ENCODE measurements at places on chromosomes 5 and 9.

- DNase-seq, result no peak
These were observed 82.0 kb downstream of the FRMD3 start for GRCh38 chr9:83456226-83456625.

- DNase-seq, result no peak
These were observed 15.7 kb upstream of the SLC1A3 start for GRCh38 chr5:36590513-36591286.

GRCh38 chr5:61933787-61934626 is 372.0 kb upstream of the KIF2A start:
- peak; percentile 60 for DNase-seq

DNA sequence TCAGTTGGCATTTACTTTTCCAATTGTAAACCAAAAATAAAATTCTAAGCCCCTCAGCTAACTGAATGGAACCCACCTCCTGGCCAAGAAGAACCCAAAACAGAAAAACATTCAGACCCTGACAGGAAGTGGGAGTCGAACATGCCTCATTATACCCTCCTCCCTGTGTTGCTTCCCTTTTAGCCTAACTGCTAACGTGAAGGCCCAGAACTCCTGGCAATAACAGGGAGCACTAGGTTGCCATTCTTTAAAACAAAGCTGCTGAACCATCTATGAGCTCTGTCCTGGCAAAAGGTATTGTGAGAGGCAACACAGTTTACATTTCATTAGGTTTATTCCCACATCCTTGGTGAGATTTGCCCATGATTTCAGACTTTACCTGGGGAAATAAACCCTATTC is 481.4 kb downstream of the CHSY3 start:
- no peak for DNase-seq

- DNase-seq, result no peak
These were observed 2.2 kb upstream of the CLINT1 start for GRCh38 chr5:157860898-157861890.

DNA sequence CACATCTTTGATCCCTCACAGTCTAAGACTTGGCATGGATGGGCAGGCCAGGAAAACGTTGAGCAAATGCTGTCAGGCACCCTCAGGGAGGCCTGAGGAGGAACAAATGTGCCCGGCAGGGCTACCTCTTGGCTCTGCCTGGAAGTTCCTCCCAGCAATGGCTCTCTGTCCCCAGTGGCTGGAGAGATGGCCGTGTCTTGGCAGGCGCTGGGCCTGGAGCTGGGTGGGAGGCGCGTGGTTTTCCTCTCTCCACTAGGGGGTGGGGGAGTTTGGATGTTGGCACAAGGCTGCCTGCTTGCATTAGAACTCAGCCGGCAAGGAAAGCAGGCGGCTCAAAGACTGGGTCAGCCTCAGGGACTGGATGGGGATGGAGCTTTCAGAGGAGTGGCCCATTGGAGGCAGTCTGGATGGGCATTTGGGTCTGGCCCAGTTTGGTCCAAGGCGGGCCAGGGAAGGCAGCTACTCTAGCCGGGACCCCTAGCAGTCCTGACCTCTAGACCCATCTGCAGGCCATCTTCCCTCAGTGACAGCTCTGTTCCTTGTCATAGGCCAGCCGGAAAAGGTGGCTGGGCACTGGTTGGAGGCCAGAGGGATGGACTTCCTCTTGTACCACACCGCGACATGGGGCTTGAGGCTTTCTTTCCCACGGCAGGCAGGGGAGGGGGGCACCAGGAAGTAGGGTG is 68.2 kb upstream of the STC2 start:
- DNase-seq, result peak; percentile 34

DNA sequence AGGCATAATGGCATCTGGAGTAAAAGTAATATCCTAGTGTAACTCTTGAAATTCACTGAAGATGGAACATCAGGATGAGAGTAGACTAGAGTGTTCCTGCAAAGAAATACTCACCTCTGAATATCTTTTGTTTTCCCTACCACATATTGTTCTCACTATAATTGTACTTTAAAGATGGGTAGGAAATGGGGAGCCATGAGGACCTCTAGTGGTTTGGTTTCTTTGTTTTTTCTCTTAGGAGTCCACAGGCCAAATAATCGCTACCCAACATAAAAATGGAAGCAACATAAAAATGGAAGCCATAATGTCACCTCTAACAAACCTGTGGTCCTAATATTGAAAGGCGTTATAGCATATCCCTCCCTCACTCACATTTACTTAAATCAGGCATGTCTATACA is 2375.8 kb downstream of the MAT2B start:
- DNase-seq, result no peak

DNA sequence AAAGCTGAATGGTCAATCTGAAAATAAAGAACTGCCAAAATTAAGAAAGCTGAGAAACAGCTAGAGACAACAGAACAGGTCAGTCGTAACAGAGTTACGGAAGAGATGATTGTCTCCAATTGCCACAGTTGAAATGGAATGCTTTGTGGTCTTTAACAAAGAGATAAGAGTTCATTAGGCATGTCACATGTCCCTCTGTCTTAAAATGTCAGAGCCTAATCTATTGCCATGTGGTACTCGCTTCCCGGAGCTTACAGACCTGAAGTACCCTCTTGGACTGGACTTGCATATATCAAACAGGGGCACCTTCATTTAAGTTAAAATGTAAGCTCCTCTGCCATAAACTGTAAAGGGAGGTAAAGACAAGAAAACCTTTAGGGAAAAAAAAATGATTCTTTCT is 19.7 kb downstream of the TTC39B start:
- DNase-seq, result no peak

DNA sequence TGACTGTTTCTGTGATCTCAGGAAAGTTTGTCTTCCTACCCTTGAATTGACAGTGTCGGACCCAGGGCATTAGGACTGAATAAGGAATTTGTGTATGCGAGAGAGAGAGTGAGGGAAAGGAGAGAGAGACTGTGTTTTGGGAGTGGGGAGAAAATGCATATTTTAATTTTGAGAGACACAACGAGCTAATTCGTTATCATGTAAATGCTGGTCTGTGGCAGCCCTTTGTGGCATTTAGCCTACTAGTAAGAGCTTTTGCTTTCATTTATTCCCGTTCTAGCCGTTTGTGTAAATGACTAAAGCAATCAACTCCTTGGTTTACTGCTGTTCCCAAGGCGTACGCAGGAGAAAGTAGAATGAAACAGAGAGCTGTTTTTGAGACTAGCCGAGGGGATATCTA is 79.8 kb upstream of the MAMDC2 start:
- DNase-seq, result no peak

GRCh38 chr9:87547671-87548081 is 50.0 kb downstream of the DAPK1 start:
- no peak for DNase-seq

DNA sequence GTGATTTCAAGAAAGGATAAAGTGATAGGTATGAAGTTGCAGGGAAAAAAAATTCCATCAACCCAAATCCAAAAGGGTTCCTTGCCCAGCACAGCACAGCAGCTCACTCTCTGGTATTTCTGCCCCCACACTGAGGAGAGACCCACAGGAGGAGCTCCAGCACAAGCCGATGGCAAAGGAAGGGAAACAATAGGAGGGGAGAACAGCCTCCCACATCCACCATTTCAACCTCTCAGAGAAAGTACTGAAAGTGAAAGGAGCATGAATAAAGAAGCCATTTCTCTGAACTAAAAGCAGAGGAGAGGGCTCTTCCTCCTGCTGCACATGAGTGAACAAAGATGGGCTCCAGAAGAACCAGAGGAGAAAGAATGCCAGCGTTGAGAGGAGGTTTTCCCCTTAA is 54.9 kb upstream of the ZSWIM6 start:
- DNase-seq, result peak; percentile 29

GRCh38 chr5:88836195-88836838 is 46.7 kb downstream of the MEF2C start:
- no peak for DNase-seq

DNA sequence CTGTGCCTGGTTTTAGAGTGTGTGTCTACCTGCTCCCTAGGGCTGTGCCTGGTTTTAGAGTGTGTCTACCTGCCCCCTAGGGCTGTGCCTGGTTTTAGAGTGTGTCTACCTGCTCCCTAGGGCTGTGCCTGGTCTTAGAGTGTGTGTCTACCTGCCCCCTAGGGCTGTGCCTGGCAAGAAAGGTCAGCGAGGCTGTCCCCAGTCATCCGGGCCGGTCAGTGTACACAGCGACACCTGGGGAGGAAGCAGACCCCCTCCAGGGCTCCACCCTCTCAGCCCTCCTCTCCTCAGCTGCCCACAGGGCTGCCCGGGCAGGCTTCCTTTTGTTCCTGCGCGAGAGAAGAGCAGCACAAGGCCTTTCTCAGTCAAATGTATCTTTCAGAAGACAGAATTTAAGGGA is 4.1 kb downstream of the NRARP start:
- no peak for DNase-seq

GRCh38 chr5:61333321-61333953 is 1.4 kb downstream of the ZSWIM6 start:
- peak; percentile 48 for DNase-seq

- peak; percentile 7 for DNase-seq
These were observed 20.8 kb downstream of the SV2C start for GRCh38 chr5:76104027-76104426.

DNA sequence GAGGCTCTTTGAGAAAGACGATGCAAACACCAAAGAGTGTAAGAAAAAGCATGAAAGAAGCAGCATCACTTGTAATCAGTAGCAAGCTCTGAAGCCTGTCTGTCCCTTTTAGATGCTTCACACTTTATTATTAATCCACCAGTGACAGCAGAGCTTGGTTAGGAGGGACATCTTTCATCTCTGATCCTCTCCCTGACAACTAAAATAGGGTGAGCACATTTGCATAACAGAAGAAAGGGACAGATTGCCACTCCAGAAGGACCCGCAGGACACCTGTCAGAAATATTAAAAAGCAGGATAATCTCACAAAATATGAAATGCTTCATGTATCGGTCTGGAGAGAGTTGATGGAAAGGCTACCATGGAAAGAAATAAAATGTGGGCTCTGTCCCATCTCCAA is 71.4 kb upstream of the MAP1B start:
- DNase-seq, result no peak

GRCh38 chr5:69468631-69469030 is 24.0 kb upstream of the OCLN start:
- no peak for DNase-seq

- no peak for DNase-seq
These were observed 1.8 kb upstream of the CFAP95 start for GRCh38 chr9:69818750-69819345.

DNA sequence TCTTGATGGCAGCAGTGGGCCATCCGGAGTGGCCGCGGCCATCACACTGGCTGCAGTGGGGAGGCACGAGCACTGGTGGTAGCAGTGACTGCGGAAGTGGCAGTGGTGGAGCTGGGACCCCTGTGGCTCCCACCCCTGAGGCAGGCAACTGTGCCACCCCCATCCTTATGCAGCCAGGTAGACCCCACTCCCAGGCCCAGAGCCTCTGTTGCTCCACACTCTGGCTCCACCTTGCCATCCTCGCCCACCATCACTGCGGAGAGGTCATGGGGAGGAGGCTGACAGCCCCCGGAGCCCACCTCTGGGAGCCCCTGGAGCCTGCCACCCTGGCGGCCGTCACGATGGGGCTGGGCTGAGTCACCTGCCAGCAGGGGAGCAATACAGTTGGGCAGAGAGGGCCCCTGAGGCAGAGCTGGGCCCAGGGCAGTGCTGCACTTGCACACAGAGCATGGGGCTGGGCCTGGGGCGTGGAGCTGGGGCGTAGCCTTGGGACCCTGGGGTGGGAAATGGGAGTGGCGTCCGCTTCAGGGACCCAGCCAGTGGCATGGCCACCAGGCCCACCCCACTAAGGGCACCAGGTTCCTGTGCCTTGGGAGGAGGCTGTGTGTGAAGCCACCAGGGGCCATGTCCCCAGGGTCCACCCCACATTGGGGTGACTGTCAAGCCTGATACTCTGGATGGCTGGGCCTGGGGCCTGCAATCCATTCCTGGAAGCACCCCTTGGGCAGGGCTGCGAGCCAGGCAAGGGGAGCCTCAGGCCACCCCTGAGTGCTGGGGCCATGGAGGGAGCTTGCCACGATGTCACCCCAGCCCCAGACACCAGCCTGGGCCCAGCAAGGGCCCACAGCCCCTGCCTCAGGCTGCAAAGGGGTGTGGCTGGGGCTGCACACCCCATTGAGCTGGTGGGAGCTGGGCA is 7.7 kb downstream of the AMBP start:
- no peak for DNase-seq

DNA sequence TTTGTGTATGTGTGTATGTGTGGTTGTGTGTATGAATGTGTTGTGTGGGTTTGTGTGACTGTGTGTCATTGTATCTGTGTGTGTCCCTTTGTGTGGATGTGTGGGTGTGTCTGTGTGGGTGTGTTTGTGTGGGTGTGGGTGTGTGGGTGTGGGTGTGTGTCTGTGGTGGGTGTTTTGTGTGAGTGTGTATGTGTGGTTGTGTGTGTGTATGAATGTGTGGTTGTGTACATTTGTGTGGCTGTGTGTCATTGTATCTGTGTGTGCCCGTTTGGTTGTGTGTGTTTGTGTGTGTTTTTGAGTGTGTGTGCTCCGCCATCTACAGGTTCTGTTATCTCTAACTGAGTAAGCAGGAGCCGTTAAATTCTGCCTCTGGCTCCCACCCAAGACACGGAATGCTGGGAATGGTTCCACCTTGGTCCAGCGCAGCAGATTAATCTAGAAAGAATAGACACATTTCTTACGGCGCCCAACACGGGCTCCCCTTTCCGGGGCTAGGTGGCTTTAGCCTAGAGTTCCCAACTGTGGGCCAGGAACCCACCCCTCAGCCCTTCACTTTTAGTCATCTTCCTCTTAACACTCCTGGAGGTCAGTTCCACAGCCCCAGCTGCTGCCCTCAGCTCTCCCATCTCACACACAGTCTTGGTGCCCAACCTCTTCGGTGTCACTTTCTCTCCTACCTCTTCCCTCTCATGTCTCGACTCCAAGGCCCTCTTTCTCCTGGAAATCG is 197.1 kb downstream of the TTLL11 start:
- DNase-seq, result no peak

DNA sequence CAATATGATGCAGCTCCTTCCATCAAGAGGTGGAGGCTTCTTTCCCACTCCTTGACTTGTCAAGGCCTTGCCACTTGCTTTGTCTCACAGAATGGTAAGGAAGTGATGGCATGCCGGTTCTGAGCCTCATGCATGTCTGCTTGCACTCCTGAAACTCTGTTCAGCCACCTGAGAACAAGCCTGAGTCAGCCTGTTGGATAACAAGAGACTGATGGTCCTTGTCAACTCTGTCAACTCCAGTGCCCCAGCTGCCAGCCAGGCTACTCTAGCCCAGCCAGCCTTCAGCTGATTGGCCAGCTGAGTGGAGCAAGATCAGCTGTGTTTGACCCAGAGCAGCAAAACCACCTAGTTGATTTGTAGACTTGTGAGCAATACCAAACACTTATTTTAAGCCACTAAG is 4.4 kb upstream of the TENT4A start:
- DNase-seq, result no peak

- DNase-seq, result no peak
These were observed 49.7 kb downstream of the PRDM6 start for GRCh38 chr5:123138774-123139173.

- peak; percentile 23 for DNase-seq
These were observed at the start of gene OCLN for GRCh38 chr5:69492391-69492922. Gene OCLN (plus strand): TSS chr5:69492790. CDS start chr5:69504245, 11,455 bp downstream.

- no peak for DNase-seq
These were observed 64.3 kb downstream of the GRIN3A start for GRCh38 chr9:101674165-101674564.

- DNase-seq, result no peak
These were observed 588.3 kb downstream of the BNC2 start for GRCh38 chr9:16282216-16282615.

GRCh38 chr9:38638881-38639576 is 18.6 kb upstream of the ANKRD18A start:
- no peak for DNase-seq

GRCh38 chr9:79263628-79264027 is 308.1 kb upstream of the TLE4 start:
- DNase-seq, result peak; percentile 60

Measured in GM03348 (cell line).